AG08395 (cell line): ENCODE measurements at places on chromosomes 3 and 15.
A peak's percentile ranks its signal among the peaks of the same experiment; 100 is the strongest.

- peak; percentile 24 for DNase-seq
Observed at GRCh38 chr15:57566834-57567233, 24.9 kb upstream of the MYZAP start.

GRCh38 chr3:52552089-52552488 lies 15.7 kb downstream of the UQCC5 start:
- no peak for DNase-seq

DNA sequence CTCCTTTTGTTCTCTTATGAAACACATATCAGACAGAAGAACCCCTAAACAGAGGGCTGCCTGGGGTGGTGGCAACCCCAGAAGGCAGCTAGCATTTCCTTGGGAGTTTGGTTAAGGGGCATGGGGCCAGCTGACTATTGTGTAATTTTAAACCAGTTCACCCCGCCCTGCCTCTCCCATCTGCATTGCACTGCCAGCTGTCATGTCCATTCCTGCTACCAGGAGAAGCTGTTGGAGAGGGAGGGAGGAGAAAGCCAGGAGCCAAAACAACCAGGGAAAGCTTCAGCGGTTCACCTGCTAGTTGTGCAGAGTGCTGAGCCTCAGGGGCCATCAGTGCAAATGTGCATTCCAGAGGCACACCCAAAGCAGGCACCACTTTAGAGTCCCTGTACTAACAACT lies 47.6 kb upstream of the ATP1B3 start:
- peak; percentile 60 for DNase-seq

DNA sequence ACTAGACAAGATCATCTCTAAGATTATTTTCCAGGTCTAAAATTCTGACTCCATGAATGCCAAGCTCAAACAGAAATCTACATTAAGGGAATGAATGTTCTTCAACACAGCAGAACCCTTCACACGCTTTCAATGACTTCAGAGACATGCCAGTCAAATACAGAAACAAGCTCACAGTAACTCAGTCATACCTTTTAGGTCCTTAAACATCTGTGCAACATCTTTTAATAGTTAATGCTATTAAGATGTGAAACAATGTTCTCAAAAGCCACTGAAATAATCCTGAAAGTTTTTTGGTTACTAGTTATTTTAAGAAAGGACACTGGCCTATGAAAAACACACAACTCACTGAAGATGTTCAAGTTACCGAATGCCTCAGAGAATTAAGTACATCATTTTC lies 2.5 kb downstream of the DLG1 start:
- DNase-seq: no peak

DNA sequence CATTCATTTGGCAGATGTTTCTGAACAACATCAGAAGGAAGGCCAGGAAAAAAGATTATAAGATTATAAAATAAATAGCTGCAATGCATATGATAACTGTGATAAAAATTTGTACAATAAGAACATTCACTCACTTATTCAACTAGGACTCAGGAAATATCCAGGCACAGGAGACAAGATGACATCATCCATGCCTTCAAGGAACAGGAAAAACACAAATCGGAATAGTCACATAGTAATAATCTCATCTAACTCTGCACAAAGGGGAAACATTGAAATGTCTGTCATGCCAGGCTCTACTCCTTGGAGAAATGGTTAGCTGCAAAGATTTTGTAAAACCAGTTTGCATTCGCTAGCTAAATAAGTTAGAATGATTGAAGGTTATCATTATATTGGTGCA lies 233.5 kb upstream of the AGTR1 start:
- no peak for DNase-seq

- DNase-seq: peak; percentile 10
Observed at GRCh38 chr15:41695750-41696436, 35.7 kb downstream of the MGA start.

DNA sequence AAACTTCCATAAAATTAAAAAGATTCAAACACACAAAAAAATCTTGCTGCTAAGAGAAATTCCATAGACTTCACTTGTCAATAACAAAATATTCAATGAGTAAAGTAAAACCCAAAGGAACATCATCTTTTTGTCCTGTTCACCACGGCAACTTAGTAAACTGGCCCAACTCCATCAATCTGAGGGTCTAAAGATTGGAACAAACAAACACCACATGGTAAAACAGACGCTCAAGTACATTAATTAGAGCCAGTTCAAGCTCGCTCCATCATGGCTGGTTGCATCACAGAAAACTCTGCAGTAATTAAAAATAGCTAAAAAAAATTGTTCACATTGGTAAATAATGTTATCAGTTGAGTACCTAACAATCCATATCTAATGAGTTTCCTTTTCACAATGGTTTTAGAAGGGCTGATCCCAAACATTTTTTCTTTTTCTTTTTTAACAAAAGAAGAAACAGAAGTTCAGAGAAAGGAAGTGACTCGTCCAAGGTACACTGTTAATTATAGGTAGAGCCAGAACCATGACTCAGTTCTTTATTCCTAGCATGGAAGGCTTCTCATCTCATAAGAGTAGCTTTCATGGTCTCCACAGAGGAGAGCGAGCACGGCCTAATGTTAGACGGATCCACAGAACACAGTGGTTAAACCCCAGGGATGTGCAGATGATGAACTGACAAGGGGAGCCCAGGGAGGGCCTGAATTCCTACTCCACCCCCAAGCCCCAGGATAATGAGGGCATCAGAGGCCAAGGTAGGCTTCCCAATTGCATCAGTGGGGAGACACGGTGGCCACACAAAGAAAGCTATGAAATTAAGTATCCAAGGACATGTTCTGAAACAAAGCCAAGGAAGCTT lies 79.2 kb upstream of the ARHGEF3 start:
- no peak for DNase-seq

GRCh38 chr15:35445891-35446290 lies 100.1 kb downstream of the DPH6 start:
- no peak for DNase-seq

DNA sequence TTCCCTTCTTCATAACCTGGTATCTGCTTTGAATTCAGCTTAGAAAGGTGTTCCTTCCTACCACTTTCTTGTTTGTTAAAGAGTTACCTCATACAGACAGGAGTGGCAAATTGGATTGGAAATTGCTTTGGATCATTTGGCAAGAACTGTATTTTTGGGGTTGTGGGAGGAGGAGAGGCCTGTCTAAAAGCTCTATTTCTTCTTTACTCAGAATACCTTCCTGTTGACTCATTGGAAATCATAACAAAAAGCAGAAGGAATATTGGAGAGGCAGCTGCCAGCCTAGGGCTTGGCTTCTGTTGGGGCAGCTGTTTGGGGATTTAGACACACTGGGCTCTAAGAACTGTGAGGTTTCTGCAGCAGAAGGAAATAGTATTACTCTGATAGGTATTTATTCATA lies 14.2 kb downstream of the IQGAP1 start:
- DNase-seq: peak; percentile 77

DNA sequence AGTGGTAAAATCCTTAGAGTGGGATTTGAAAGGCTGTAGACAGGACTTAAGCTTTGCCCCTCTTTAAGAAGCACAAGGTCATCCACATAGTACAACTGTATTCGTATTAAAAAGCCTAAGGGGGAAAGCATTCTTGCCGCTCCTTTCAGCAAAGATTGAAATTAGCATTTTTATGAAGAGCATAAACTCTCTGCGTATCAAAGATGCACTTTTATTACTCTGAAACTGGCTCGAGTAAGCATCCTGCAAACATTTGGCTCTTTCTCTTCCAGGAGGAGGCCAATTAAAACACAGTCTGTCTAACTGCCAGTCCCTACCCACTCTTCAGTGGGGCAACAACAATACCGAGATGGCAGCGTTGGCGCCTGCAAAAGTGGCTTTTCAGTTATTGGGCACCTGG lies 192.5 kb upstream of the TPRG1 start:
- DNase-seq: no peak

GRCh38 chr15:81071120-81071519 lies 63.0 kb upstream of the CFAP161 start:
- DNase-seq: peak; percentile 24

GRCh38 chr15:65583701-65584100 lies 27.2 kb downstream of the INTS14 start:
- peak; percentile 16 for DNase-seq

GRCh38 chr3:154584974-154585373 lies 155.0 kb upstream of the GPR149 start:
- no peak for DNase-seq

DNA sequence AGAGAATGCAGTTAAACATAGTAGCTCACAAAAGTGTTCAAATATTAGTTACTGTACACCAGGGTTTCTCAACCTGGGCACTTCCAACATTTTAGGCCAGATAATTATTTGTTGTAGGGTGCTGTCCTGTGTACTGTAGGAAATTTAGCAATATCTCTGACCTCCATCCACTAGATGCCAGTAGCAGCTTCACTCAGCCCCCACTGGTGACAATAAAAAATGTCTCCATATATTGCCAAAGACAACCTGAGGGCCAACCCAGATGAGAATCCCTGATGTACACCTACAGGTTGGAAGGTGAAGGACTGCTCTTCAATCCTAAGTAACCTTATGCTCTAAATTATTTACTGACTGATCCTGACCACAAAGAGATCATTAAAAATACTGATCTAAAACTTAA lies 32.5 kb downstream of the DCUN1D1 start:
- DNase-seq: no peak
